Activated naive CD4-positive, alpha-beta T cell treated with Interleukin-2 at 50 U/mL for 16 hours (primary cell): ENCODE measurements at places on chromosomes 11 and 22.

DNA sequence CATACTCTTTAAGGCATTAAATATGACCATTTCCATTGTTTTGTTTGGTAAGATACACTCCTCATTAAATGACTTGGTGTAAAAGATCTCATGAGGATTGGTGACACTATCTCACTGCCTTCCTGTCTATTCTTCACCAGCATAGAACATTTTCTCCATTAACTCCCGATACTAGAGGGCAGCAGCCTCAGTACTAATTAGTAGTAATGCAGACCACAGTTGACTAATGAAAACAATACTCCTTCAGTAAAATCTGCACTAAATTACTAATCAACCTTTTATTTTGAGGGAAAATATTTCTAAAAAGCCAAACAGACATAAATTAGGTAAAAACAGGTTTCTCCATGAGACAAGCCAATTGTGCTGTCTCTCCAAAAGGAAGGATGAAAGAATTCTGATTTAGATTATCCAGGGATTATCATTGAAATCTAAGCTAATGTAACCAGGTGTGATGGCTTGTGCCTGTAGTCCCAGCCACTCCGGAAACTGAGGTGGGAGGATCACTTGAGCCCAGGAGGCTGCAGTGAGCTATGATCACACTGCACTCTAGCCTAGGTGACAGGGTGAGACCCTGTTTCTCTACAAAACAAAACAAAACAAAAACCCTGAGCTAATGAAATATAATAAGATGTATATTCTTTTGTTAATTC lies 9.4 kb downstream of the PGM2L1 start:
- peak; percentile 67 for DNase-seq

- DNase-seq: no peak
Observed at GRCh38 chr11:132782102-132782501, 750.2 kb downstream of the OPCML start.

DNA sequence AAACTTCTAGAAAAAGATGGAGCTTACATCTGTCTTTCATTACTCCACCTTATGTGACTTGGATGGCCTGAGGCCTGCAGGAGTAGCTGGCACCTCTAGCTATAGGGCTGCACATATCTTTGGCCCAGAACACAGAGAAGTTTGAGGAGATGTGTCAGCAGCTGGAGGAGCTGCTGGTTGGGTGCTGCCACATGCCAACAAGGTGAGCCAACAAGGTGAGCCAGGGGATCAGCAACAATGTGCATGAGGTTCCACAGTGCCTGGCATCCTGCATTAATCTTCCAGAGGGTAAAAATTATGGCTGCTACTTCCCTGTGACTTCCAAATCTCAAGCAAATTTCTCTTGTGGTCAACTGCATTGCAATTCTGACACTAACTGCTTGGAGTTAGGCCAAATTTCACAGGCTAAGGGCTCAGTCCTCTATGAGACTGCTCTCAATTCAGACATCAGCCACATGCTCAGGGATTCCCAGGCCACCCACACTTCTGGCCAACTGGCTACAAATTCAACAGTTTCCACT lies 16.0 kb downstream of the RBM7 start:
- no peak for DNase-seq

DNA sequence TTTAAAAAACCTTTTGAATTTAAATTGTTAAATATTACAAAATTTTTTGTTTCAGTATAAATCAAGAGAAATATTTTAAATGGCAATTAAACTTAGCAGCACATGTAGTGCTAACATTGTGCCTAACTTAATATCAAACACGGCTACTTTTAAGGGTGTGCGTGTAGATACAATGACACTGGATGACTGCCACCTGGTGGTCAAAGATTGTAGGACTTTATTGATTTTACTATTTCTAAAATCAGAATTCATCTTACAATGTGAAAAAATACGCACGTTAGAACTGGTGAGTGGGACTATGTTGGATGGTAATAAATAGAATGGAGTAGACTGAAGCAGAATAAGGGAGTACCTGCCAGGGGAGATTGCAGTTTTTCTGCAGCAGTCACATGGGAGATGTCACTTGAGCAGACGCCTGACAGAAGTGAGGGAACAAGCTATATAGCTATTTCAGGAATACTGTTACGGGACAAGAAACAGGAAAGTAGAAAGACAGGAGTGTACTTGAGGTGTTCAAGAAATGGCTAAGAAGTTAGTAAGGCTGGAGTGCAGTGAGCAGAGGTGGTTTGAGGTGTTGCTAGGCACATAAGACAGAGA lies 52.9 kb downstream of the UVRAG start:
- peak; percentile 33 for DNase-seq

GRCh38 chr11:60763692-60764369 lies 7.2 kb downstream of the MS4A15 start:
- DNase-seq: no peak

- no peak for DNase-seq
Observed at GRCh38 chr22:19824212-19824925, 30.3 kb downstream of the GNB1L start.

DNA sequence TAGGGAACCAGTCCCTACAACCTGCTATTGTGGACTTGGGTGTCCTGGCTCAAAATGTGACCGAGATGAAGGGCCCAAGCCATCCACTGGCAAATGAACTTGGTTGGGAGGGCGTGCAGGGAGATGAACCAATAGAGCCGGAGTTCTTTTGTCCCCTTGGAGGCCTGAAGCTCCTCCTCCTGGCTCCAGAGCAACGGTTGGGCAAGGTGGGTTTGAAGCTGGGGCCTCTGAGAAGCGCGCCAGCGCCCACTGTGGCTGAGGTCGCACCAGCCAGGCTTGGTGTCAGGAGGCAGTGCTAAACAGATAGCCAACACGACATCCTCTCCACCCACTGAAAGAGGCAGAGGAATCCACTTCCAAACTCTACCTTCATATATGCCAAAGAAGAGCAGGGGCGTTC lies 36.0 kb upstream of the PACSIN2 start:
- DNase-seq: no peak
